ENCODE measurements at places on chromosomes 12 and 14. TPM values are rescaled to one million over a fixed set of nuclear protein-coding genes. Genes with fewer than 3 reads are reported as not detected.

Gene TTC5
- 19.3 TPM for total RNA-seq

Gene GYS2
- not detected for total RNA-seq

Gene TAS2R30
- 7.7 TPM for total RNA-seq

Gene NPC2
- total RNA-seq = 198 TPM

Gene RCOR1
- 19.7 TPM for total RNA-seq

Gene EML5
- 0.36 TPM for total RNA-seq

Gene SLC35E3
- 2.0 TPM for total RNA-seq

Gene FAIM2
- 0.36 TPM for total RNA-seq

Gene RHOJ
- total RNA-seq = 45.8 TPM

Gene KRT75
- total RNA-seq = not detected

Gene SYNDIG1L
- not detected for total RNA-seq

Gene POTEM
- total RNA-seq = not detected

Gene FOXN3
- 26.2 TPM for total RNA-seq

Gene ACACB
- total RNA-seq = 10.3 TPM

Gene GALNT8
- not detected for total RNA-seq

Gene NEUROD4
- not detected for total RNA-seq

Gene RIPK3
- 3.7 TPM for total RNA-seq

Gene FLRT2
- total RNA-seq = 11.9 TPM

Gene REM2
- under 0.01 TPM for total RNA-seq

Gene FOXN4
- total RNA-seq = not detected

Gene SERPINA12
- total RNA-seq = not detected

Gene CCDC175
- total RNA-seq = not detected

Gene KSR2
- total RNA-seq = not detected

Gene TRIM9
- total RNA-seq = 4.7 TPM

Gene TAS2R8
- total RNA-seq = not detected

Gene TMPRSS12
- total RNA-seq = not detected

Gene STAC3
- 0.69 TPM for total RNA-seq

Gene CBLN3
- total RNA-seq = 0.46 TPM

Gene DUSP6
- total RNA-seq = 190 TPM

Gene NXPH4
- not detected for total RNA-seq

Gene ACOT6
- not detected for total RNA-seq

Gene NGB
- total RNA-seq = not detected

Gene BTBD7
- 14.7 TPM for total RNA-seq

Gene LPAR5
- under 0.01 TPM for total RNA-seq

Gene ZFHX2
- total RNA-seq = 0.15 TPM

Gene GLS2
- not detected for total RNA-seq

Gene TMCC3
- 17.9 TPM for total RNA-seq

Gene IRAK3
- 9.0 TPM for total RNA-seq

Gene COCH
- 0.31 TPM for total RNA-seq

Gene TAS2R43
- total RNA-seq = 3.5 TPM

Gene PYM1
- 27.6 TPM for total RNA-seq

Gene LMO3
- 0.33 TPM for total RNA-seq

Gene RAPGEF3
- not detected for total RNA-seq
